ENCODE measurements at places on chromosomes 1 and 21.

DNA sequence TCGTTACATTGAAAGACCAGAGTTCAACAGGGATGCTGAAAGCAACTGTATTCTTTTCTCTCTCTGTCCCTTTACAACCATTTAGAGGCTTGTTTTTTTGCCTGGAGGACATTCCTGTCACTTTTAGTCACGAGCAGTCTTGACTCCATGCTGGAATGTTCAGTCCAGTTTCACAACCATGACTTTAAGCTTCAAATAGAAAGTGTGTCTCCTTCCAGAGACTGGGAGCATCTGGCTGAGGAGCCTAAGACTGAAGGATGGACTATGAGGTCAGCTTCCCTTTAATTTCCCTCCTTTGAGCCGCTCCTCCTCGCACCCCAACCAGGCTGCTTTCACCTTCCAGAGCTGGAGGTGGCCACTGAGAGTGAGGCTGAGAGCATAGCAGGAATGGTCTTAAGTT, 10.5 kb upstream of the RYR2 start:
- DNase-seq, result no peak

DNA sequence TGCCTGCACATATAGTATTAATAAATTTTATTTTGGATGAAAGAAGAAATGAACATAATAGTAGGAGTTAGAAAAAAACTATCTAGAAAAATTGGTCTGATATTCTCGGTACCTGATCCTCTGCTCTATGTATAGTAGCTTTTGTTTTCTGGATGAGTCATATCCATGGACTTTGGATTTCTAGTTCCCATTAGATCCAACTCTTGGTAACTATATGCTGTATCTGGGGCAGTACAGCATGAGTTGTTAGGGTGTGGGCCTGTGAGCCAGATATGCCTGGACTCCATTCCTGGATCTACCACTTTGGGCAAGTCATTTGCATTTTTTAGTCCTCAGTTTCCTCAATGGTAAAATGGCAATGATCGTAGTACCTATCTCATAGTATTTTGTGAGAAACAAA, 372.2 kb upstream of the PKN2 start:
- no peak for DNase-seq

DNA sequence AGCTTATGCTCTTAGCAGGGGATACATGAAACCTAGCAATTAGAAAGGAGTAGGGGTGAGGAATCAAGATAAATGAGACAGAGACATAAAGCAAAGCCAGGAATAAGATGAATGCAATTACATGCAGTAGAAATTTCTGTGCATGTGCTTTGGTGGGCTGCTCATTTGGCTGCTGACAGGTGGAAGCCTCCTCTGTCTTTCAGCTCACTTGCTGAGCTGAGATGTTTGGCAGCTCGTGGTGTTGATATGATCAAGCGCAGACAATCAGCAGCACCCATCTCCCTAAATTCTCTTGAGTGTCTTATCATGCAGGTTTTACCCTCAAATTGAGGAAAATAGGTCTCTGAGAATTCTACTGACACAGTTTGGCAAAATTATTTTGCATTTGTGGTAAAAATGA, 108.3 kb upstream of the CD34 start:
- DNase-seq, result no peak

- DNase-seq, result no peak
Measured at GRCh38 chr1:245842106-245842505, 665.0 kb downstream of the SMYD3 start.

GRCh38 chr1:85334962-85335361, 58.5 kb upstream of the BCL10 start:
- DNase-seq, result no peak

DNA sequence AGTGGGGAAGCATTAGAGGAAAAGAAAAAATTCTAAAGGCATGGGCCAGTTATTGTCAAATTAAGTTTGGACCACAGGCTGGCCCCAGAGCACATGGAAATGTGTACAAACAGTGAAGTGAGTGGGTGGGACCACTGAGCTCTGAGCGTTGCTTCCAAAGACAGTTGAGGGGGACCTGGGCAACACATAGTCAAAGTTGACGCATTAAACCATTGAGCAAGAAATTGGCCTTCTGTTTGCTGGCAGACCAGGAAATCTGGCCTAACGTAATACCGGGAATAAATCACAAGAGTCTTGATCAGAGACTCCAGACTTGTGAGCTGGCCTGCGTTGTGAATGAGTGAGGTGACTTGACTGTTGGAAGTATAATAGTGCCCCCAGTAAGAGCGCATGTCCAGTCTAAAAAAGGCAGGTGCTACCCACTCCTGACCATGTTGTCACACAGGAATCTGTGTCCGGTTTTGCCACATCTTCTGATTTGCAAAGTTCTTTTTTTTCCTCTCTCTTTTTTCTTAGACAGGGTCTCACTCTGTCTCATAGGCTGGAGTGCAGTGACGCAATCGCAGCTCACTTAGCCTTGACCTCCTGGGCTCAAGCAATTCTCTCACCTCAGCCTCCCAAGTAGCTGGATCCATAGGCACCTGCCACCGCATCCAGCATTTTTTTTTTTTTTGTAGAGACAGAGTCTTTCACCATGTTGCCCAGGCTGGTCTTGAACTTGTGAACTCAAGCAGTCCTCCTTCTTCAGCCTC, 10.7 kb downstream of the EPHB2 start:
- no peak for DNase-seq

DNA sequence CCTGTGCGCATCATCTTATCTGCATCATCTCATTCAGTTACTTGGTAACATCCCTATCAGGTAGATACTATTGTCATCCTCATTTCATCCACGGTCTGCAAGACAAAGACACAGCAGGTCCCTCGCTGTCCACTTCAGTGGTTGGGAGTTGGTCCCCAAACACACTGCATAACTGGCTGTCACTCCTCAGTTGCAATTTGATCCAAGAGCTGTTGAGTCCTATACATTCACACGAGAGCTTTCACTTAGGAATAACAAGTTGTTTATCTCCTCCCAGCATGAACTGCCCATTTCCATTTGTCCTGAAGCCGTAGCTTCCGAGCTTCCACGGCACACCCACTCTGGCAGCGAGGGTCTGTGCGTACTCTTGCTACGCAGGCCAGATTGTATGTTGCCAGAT, 472.0 kb downstream of the CAMTA1 start:
- DNase-seq, result no peak

GRCh38 chr1:230425252-230426091, 660 bp downstream of the PGBD5 start:
- no peak for DNase-seq

GRCh38 chr1:153261281-153262069, 2.0 kb downstream of the LORICRIN start:
- DNase-seq, result no peak

DNA sequence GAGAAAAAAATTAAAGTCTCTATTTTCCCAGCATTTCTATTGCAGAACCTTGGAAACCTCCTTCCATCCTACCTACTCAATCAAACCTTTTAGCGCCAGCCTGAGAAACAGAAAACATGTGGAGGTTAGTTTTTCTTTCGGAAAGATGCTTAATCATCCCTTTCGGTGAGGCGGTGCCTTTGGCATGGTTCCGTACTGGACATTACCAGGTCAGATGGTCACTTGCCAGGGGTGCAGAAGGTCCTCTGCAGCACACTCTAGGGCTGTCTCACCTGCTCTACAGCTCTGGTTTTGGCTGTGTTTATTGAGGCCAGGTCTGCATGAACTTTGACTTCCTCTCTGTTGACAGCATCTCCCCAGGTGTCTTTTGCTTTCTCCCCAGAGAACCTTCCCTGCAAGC, 121.5 kb downstream of the PLD5 start:
- no peak for DNase-seq

DNA sequence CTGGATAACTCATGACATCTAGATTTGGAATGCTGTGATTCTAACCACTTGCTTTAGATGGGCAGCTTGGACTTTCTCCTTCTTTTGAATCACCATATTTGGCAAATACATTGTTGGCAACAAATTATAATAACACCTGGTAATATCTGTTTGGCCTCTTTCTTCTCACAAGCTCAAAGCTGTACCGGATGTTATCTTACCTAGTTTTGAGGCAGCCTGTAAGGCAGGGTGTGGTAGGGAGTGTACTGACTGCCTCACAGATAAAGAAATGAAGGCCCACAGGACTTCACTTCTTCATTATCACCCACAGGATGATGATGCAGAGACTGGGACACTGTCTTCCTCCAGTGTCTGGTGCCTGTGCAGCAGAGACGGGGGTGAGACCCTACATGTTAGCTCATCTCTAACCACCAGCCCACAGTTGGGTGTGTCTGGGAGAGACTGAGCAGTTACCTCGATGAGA, 28.5 kb downstream of the TUFT1 start:
- no peak for DNase-seq

- no peak for DNase-seq
Measured at GRCh38 chr1:103084181-103084580, 24.1 kb downstream of the COL11A1 start.

- DNase-seq, result no peak
Measured at GRCh38 chr1:30572192-30572591, 151.2 kb downstream of the MATN1 start.

GRCh38 chr1:72280131-72280530, 2.2 kb downstream of the NEGR1 start:
- DNase-seq, result no peak

DNA sequence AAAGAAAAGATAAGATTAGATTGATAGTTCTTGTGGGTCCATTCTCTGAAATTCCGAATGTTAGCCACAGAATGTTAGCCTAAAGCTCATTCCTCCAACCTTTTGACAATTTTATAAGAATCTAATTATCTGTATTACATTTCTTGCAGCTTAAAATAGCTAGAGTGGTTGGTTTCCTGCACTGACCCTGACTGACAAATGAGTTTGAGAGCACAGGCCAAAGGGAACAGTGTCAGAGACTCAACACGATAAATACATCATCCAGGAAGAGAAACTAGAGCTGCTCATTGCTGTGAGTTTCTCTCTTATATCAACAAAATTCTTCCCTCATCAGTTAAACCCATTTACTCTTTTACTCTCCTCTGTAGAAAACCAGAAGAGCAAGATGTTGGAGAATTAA, 82.1 kb upstream of the PPM1J start:
- DNase-seq, result no peak

GRCh38 chr21:45303751-45304475, 16.2 kb upstream of the POFUT2 start:
- DNase-seq, result no peak

DNA sequence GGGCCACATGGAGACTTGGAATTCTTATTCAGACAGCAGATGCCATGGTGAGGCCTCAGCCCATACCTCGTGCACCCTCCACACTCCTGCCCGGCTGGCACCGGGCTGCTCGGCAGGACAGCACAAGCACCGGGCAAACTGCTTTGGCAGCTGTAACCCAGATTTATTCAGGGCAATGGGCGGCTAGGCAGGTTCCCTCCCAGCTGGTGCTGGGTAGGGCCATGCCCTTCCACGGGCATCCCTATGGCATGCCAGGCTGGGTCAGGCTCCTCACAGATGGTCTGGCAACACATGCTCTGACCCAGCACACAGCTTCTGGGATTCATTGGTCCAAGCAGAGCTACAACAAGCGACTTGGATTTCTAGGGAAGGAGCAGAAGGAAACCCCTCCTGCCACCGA, 53.4 kb downstream of the ATP1A1 start:
- DNase-seq, result no peak

- DNase-seq, result no peak
Measured at GRCh38 chr1:56939209-56939608, 26.6 kb downstream of the C8B start.

DNA sequence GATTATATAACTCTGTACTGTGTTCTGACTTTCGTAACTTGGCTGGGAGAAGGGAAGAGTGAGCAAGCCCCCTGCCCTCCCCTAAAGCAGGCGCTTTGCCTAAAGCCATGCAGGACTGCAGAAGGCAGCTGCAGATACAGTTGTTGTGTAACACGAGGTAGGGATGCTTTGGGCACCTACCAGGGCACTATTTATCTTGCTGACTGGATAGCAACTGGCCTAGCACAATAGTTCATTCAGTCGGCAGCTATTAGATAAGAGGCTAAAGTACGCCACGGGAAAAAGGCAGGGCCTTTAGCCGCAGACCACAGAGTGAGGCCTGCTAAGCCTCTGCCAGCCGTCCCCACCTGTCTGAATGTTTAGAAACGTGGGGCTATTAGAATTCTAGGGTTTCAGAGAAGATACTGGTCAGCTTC, 80.9 kb downstream of the TTC3 start:
- no peak for DNase-seq

GRCh38 chr21:43345746-43346409, 81.1 kb downstream of the SIK1 start:
- no peak for DNase-seq

DNA sequence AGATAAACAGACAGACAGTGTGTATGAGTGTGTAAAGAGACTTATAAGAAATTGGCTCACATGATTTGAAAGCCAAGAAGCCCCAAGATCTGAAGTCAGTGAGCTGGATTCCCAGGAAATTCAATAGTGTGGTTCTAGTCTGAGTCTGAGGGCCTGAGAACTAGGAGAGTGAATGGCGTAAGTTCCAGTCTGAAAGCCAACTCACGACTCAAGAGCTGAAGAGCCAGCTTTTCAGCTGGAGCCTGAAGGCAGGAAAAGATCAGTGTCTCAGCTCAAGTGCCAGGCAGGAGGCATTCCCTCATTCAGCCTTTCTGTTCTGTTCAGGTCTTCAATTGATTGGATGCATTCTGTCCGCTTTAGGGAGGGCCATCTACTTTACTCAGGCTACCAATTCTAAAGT, 257.2 kb downstream of the PLPP3 start:
- no peak for DNase-seq

DNA sequence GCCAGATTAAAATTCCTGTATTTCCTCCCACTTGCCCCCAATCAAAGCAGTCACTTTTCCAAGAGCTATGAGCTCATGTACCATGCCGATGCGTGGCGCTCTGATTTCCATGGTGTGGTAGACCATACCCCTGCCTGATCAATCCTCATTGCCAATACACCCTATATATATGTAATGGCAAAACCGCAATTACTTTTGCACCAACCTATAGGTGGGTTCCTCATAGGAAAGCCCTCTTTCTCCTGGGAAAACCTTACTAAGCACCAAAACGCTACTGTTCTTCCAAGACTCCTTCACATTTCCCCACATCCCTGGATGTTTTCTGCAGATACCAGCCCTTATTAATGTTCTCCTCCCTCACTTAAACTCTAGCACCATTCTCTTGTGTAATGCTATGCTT, 11.0 kb downstream of the KCNJ6 start:
- DNase-seq, result no peak

GRCh38 chr1:101344745-101345144, 107.9 kb downstream of the S1PR1 start:
- DNase-seq, result no peak

DNA sequence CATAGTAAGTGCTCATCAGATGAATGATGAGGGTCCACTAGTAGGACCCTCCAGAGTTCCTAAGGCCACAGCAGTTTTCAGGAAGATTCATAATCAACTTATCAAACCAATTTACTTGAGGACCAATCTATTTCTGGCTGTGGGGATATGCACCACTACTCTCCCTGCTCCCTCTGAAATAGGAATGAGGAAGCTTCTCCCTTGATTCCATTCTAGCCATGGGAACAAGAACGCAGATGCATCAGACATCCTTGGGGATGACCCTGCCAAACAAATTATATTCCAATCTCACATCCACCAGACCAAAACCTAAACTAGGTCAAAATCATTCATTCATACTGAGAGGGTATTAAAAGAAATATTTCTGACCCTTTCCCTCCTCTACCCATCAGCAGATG, 31.5 kb downstream of the JAK1 start:
- no peak for DNase-seq

- no peak for DNase-seq
Measured at GRCh38 chr1:215599418-215600074, 32.4 kb downstream of the KCTD3 start.

- DNase-seq, result no peak
Measured at GRCh38 chr1:24528744-24529143, 26.1 kb downstream of the RCAN3 start.

GRCh38 chr1:115807723-115808122, 33.2 kb downstream of the NHLH2 start:
- DNase-seq, result peak; percentile 11

- DNase-seq, result no peak
Measured at GRCh38 chr1:77279929-77280328, 1.9 kb upstream of the AK5 start.

Data from stimulated activated CD8-positive, alpha-beta memory T cell treated with anti-CD3 and anti-CD28 coated beads, Interleukin-2, amount 100 ng/mL, for 1 hour (primary cell).